Kidney epithelial cell (primary cell): ENCODE measurements at places on chromosomes 2 and 18. TPM values are rescaled to one million over a fixed set of nuclear protein-coding genes. Genes with fewer than 3 reads are reported as not detected.

The THSD7B gene
- total RNA-seq, result 0.04 and 0.62 TPM in 2 replicates

- DNase-seq, result no peak
Measured at GRCh38 chr2:101173707-101174295, 22.6 kb upstream of the TBC1D8 start.

- no peak for DNase-seq
Measured at GRCh38 chr2:162333968-162334367, 10.0 kb upstream of the GCA start.

DNA sequence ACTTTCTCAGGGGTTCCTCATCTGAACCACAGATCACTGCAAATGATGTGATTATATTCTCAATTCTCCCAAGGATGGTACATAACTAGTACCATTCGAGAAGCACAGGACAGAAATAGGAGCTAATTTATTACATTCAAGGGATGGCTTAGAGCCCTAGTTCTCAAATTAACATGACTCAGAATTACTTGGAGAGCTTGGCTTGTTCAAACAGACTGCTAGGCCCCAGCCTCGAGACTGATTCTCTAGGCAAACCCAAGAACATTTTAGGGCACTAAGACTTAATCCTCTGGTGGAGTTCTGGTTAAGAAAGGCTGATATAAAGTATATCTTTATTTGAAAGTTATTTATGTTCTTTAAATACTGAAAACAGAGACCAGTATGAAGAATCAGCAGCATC is 35.8 kb downstream of the HIBCH start:
- no peak for DNase-seq

DNA sequence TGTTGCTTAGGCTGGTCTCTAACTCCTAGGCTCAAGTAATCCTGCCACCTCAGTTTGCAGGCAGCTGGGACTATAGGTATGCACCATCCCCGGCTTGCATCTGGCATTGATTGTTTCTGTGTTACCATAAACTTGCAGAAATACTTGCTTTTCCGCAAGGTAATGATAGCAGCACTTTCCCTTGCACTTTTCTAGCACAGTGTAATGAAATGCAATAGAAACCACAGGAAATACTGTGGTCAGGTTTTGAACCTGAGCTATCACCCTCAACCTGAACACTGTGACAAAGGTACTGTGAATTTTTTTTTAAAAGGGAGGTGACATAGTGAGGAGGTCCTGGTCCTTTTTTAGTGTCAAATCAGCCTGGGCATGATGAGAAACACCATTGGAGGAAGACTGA is 38.3 kb downstream of the DHRS9 start:
- no peak for DNase-seq
